Activated CD8-positive, alpha-beta memory T cell treated with anti-CD3 and anti-CD28 coated beads for 48 hours (primary cell): ENCODE measurements at places on chromosomes 16 and 17.

GRCh38 chr16:4780235-4780634, 7.9 kb downstream of the SEPTIN12 start:
- DNase-seq, result no peak

DNA sequence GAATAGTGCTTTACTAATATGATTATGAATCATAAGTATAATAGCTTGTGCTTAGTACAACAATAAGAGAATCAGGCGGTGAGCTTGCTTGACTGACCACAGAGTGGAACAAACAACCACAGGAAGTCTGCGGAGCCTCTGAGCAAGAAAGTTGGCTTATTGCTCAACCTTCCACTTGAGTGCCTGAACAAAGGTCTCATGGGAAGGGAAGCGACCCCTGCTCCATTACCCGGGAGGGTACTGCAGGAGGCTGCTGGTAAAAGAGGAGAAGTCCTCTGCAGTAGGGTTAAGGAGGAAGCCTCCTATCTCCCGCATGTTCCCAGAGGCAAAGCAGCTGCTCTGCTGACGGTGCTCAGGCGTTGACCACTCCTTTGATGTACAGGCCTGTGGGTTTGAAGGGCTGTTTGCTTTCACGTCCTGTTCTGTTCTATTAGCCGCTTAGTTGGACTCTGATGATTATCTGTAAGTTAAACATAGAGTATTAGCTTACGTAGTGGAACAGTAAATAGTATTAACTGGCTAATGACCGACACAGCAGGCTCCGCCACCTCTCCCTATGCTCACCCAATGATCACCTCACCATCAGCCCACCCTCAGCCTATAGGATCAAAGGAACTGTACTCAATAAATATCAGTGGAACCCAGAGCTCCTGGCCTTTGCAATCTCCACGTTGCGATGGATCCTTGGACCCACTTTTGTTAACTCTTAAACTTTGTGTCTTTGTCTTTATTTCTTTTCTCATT, 17.5 kb downstream of the ALOX15B start:
- no peak for DNase-seq

DNA sequence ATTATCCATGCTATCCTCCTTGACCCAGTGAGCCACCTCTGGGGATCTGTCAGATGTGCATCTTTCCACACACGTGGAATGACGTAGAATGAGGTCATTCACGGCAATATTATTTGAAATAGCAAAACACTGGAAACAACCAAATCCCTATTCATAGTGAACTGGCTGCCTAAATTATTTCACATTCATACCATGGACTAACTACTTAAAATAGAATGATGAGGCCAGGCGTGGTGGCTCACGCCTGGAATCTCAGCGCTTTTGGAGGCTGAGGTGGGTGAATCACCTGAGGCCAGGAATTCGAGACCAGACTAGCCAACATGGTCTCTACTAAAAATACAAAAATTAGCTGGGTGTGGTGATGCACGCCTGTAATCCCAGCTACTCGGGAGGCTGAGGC, 75.5 kb downstream of the RAP1GAP2 start:
- no peak for DNase-seq

DNA sequence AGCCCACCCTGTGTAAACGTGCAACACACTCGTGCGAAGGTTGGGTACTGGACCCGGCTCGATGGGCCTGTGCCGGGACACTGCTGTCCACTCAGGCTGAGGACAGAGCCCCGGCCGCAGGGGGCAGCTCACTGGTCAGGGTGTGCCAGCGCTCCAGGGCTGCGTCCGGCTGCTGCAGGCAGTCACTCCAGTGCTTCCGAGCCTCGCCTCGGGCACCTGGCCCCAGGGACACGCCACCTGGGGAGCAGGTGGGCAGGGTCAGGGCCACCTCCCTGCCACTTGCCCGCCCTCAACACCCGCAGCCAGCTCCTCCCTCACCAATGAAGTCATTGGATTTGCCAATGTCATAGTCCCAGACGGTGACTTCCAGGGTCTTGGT, 4.7 kb downstream of the DOC2A start:
- DNase-seq, result no peak

DNA sequence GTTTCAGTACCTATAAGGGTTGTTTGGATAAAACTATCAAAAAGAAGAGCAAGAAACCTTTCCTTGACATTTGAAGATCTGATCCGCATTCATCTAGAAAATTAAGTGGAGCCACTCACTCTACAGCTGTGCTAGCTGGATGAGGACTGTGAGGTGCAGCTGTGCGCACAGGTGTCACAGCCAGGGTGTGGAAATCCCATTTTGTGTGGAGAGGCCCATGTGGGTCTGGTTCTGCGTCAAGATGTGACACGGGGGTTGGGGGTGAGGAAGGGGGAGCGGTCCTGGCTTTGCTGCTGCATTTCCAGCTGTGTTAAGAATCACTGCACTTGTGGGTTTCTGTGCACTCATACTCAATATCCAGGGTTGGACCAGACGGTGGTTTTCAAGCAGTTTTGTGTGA, 70.7 kb downstream of the CLEC16A start:
- DNase-seq, result no peak

DNA sequence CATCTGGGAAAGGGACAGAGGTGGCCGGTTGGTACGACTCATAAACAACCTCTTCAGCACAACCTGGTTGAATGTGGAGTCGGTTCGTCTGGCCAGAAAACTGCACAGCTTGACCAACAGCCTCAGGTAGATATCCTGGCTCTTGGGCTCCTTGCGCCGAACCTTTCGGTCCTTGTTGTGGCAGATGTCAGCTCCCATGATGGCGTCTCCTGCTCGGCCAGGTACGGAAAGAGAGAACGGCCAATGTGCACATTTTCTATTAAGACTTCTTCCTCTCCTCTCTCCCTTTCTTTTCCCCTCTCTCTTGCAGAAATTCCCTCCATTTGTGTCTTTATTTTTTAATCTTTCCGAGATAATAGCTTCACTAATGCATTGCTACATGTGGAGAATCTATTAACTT, 41.8 kb upstream of the CNTNAP4 start:
- DNase-seq, result no peak

DNA sequence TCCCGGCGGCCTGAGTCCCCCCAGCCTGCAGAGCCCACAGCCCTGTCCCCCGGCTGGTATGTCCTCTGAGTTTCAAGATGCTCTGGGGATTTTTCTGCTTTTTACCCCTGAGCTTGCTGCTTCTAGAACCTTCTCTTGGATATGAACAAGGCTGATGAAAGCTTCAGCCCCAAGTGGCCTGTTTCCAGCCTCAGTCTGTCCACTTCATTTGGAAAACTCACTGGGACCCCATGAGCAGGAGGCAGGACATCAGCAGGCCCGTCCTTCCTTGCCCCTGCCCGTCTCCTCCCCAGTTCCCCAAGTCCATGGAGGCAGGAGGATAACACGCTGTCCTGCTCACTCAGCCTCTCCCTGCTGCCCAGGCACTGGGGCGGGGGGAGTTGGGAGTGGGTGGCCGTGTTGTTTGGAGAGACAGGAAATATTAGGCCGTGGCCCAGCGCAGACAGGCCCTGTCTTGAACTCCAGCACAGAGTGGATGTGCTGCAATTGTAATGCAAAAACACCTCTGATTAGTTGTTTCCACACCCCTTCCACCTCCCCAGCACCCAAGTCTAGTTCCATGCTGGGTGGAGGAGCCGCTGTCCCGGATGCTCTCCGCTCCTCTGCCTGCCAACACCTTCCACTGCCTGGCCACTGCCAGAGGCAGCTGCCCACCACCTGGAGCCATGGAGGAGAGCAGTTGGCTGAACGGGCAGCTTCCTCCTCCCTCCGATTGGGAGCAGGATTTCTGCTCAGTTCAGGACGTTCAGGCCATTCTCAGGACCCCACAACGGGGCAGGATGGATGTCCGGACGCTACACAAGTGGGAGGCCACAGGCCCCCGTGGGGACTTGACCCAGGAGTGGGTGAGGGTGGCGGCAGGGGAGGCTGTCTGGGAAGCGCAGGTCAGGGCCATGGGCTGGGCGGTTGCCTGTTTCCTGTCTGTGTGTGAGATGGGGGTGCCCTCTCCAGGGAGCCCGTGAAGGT, 216.9 kb upstream of the GSE1 start:
- DNase-seq, result no peak

- DNase-seq, result no peak
These were observed 24.0 kb upstream of the RHBDL3 start for GRCh38 chr17:32241640-32242039.

- DNase-seq, result no peak
These were observed 34.7 kb downstream of the SALL1 start for GRCh38 chr16:51116353-51116752.

- DNase-seq, result no peak
These were observed 399.2 kb downstream of the CNTNAP4 start for GRCh38 chr16:76676356-76676755.

DNA sequence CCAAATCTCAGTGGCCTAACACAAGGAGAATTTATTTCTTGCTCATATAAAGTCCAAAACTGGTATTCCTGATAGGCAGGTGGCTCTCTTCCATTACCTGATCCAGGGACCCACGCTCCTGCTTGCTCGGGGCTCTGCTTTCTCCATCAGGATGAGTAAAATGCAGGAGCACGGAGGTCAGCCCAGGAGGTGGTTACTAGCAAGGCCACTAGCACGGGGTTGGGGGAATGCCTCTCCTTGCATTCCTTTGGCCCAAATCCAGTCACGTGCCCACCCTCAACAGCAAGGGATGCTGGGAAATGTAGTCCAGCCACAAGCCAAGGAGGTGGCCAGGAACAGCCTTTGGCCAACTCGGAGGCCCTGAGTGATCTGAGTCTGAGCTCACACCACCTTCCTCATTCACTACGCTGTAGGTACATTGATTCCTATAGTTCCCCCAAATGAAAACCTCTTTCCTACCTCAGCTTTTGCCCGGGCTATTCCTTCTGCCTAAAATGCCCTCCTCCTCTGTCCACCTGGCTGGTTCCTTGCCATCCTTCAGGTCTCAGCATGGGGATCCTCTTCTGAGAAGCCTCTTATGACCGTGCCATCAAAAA, 38.3 kb upstream of the HAPSTR1 start:
- DNase-seq, result no peak

DNA sequence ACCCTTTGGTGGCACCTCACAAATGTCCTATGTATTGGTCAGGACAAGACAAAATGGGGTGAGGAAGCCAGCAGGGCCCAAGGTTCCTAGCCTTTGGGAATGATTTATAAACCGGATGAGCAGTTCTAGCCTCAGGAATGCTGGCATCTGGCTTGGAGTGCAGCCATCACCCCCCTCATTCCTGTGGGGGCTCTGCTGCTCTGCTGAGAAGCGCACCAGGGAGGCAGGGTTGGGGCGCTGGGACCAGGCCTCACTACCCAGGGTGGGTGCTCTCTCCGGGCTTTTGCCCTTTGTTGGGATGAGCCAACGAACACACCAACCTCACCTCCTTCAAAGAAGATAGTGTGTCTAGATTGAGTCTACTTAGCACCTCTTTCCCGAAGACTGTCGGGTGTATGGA, 39.2 kb downstream of the TMEM11 start:
- no peak for DNase-seq

DNA sequence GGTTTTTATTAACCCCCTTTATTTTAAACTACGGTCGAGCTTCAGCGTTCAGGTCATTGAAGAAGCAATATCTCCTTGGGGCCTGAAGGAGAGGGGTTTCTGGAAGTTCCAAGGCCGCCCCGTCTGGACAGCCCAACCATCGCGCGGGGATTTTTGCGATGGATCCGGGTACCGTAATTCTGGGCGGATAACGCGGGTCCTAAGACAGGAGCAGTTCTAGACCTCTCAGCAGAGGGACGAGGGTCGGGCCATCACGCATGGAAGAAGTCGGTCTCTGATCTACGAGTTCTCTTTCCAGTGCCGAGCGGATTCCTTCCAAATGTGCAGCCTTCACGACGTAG, 3.6 kb downstream of the BORCS6 start:
- DNase-seq, result no peak

GRCh38 chr16:72025404-72026114, 17.0 kb downstream of the DHODH start:
- no peak for DNase-seq

DNA sequence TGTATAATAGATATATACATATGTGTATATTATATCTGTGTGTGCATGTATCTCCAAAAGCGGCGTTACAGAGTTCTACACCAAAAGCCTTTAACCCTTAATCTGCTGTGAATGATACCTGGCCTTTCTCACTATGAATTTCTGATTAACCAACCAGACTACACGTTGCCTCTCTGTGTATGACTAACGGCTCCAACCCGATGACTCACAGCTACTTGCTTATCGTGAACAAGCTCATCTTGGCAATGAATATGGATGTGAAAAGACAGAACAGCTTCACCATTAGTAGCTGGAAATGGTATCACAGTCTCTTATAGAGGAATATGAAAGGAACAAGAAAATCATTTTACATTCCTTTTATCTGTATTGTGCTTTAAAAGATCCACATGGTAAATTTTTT, 23.8 kb upstream of the ARHGAP44 start:
- no peak for DNase-seq

- DNase-seq, result peak; percentile 84
These were observed 4.3 kb downstream of the VAMP2 start for GRCh38 chr17:8158267-8159031.

DNA sequence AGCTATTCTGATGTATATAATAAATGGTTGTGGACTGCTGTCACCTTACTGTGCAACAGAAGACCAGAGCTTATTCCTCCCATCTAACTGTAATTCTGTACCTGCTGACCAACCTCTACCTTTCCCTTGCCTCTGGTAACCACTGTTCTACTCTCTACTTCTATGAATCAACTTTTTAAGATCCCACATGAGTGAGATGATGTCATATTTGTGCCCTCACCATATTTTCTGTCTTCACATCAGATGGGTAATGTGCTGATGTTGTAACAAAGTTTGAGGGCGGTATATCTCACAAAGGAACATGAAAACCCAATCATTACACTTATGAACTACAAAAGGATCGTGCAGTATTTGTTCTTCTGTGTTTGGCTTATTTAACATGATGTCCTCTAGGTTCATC, 16.8 kb downstream of the BRD7 start:
- no peak for DNase-seq

DNA sequence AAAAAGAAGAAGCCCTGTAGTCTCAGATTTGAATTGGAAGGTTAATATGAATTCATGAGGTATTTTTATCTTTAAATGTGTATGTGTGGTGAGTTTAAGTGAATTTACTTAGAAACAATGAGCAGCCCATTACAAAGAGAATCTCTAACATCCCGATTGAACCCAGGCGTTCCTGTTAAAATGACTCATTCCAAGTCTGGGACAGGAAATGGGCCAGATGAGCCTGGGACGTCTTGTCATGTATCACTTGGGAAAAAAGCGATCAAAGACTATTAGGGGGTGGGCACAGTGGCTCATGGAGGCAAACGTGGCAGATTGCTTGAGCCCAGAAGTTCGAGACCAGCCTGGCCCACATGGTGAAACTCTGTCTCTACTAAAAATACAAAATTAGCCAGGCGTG, 81.6 kb downstream of the SEC14L1 start:
- DNase-seq, result no peak

DNA sequence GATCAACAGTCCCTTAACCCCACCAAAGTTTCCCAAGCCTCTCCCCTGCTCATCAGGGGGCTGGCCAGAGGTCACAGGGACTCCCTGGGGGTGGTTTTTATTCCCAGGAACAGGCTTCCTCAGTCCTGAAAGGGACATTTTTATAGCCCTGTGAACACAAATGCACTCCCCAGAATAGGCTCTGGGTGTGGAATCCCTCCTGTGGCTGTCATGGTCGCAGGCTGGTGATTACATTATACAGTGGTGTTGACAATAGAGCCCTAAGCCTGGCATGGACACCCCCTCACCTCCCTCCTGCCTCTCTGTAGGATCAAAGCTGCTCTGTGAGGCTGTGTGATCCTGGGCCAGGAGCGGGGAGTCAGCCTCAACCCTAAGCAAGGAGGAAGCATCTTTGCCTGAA, 1.4 kb upstream of the CA4 start:
- DNase-seq, result no peak

GRCh38 chr16:69863401-69864281, 87.5 kb upstream of the CLEC18A start:
- DNase-seq, result no peak
